Activated CD8-positive, alpha-beta T cell treated with anti-CD3 and anti-CD28 coated beads, Interleukin-2, amount 10 ng/mL, durations not matched to agents 7 days and 5 days (primary cell): ENCODE measurements at places on chromosomes 6 and 20. TPM values are rescaled to one million over a fixed set of nuclear protein-coding genes. Genes with fewer than 3 reads are reported as not detected.

ZBTB9 gene
- total RNA-seq = 7.3 TPM

HLA-DQA1 gene
- 2.7 TPM for total RNA-seq

GMEB2 gene
- 16.2 TPM for total RNA-seq

DNA sequence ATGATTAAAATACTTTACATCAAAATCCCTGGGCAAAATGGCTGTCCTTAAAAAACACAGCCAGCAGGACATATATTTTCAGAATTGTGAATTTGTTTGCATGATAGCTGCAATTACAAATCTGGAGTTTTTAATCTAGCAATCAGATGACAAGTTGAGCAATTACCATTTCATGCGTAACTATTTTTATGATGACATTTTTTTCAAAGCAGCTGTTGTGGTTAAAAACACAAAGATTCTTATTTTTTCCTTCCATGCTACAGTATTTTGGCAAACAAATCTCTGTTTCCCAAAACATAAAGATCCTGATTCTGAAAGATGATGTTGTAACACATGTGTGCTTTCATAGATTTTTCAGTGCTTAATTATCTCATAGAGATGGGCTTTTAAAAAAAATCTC lies 90.2 kb downstream of the PHACTR1 start:
- DNase-seq = no peak

RBBP8NL gene
- not detected for total RNA-seq

OOEP gene
- total RNA-seq = 0.87 TPM

BNIP5 gene
- not detected for total RNA-seq

PRICKLE4 gene
- not detected for total RNA-seq

- no peak for DNase-seq
Observed at GRCh38 chr6:73377225-73377624, 7.5 kb upstream of the OOEP start.

- no peak for DNase-seq
Observed at GRCh38 chr20:21026951-21027350, 79.2 kb downstream of the LINC00237 start.

NHLRC1 gene
- 0.21 TPM for total RNA-seq

TFAP2B gene
- total RNA-seq = not detected

DNA sequence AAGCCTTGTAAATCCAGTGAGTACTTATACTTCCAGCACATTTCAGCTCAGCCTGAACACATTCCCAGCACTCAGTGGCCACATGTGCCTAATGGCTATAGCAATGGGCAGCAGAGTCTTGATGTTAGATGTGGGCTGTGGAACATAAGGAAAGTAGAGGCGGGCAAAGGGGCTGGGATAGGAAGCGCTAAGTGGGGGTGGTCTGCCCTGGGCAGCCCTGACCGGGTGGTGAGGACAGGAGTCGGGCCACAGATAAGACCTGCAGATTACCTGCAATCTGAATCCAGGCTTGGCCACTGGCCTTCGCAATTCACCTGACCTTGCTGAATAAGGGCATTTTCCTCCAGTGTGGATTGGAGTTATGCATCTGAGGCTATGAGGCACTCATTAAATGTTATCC lies 11.1 kb upstream of the HMGA1 start:
- DNase-seq = no peak

HLA-DRA gene
- 30.9 TPM for total RNA-seq

DNA sequence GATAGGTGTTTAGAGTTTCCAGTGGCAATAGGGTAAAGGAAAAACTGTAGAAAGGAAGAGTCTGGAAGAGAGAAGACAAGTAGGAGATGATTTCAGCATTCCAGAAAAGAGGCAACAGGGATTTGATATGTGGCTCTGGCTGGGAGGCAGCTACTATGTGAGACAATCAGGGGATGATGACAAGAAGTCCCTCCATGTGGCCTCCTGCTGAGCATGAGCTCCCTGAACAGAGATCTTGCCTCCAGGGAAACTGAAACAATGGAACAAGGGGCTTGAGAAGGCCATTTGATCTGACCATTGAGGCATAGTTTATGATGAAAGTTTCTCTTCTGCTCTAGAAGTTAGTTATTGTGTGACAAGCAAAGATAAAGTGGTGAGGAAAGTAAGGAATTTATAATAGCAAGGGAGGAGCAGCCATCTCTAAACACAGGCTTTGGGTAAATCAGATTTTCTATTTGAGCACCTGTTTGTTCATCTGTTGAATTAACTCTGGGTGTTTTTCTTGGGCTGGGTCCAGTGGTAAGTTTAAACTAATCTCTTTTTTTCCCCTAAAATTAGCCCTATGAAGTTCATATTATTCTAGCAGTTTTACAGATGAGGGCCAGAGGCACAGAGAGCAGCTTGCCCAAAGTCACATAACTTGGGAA lies 3.0 kb upstream of the GPX5 start:
- no peak for DNase-seq

DNA sequence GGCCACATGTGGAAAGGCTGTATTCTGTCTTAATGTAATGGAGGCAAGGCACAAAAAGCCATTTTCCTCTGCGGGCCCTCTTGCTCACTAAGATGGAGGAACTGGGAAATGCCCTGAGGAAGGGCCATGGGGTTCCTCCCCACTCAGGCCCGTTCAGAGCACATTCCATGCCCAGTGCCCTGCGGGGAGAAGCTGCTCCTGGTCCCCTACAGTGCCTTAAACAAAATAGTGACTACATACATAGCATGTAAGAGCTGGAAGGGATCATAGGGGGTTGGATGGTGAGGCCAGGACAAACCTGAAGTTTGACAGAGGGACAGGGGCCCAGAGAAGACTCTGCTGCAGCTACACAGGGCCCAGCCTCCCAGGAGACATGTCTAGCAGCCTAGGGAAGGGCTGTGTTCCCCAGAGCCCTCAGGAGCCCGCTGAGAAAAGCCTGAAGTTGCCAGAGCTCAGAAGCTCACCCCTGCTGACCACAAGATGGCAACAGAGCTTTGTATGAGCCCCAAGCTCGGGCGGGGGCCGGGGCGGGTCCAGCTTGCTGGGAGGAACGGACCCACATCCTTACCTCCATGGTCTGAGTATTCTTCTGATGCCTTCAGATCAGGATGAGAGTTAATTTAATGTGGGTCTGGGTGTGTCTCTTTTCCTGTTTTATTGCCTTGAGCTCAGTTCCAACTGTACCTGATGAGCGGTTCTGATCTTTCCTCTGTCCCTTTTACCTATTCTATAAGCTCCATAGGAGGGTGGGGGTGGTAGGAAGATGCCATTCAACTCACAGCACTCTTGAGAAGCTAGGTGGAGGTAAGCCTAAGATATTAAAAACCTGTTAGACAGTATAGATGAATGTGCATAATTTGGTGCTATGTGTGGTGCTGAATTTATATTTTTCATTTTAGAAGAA lies 242.9 kb downstream of the CDC5L start:
- DNase-seq = peak; percentile 40

- no peak for DNase-seq
Observed at GRCh38 chr6:136544326-136544725, 5.9 kb downstream of the MAP7 start.

KHDC1 gene
- 7.4 TPM for total RNA-seq

DNA sequence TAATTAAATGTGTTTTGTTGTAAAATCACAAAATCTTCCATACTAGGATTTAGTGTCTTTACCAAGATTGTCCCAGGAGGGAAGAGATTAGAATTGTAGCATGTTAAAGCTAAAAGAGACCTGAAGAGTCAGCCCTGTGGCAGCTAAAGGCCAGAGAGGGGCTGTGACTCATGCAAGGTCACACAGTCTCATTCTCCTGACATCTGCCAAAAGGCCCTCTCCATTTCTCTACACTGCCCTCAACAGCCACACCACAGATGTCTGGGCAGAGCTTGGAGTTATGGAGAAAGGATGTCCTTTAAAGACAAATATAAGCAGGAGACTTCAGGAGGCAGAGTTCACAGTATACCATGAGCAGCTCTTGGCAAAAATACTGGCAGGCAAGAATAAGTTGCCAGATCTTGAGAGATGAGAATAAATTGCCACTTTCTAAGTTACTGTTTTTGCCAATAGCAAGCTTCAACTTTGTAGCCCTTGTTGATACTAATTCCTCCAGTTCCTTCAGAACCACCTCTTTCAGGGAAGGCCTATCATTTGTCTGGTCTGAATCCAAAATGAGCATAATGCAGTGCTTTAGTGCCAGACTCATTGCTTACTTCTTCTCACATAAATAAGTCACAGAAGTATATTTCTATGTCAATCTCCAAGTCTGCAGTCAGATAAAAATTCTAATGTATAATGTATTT lies 41.7 kb downstream of the AKIRIN2 start:
- no peak for DNase-seq

DNA sequence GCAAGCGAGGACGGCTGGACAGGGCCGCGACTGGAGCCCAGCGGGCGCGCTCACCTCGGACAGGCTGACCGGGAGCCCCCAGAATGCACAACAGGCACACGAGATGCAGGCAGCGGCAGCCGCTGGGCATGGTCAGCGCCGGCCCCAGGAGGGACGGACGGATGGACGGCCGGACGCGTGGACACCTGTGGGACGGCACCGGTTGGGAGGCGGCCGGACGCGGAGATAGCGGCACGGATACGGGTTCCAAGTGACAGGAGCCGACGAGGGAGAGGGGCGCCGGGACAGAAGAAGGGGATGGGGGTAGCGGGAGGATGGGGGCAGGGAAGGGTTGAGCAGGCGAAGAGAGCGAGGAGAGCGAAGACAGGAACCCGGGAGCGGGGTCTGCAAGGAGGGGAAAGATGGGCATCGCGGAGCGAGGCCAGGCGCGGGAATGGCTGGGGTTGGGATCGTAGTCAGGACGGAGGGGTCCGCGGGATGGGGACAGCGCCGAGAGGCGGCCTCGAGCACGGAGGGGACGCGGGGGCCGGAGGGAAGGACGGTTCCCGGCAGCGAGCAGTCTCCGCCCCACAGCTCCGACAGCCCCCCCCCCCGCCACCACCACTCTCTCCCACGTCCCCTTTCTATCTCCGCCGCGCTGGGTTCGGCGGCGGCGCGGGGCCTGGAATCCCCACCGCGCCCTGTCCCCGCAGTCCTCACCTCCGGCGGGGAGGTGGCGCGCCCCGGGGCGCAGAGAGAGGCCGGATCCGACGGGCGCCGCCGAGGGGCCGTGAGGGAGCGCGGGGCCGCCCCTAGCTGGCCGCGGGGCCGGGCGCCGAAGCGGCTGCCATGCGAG lies 435 bp downstream of the DLK2 start:
- DNase-seq = no peak

- peak; percentile 28 for DNase-seq
Observed at GRCh38 chr6:141562186-141562811, 570.4 kb upstream of the GJE1 start.

DNA sequence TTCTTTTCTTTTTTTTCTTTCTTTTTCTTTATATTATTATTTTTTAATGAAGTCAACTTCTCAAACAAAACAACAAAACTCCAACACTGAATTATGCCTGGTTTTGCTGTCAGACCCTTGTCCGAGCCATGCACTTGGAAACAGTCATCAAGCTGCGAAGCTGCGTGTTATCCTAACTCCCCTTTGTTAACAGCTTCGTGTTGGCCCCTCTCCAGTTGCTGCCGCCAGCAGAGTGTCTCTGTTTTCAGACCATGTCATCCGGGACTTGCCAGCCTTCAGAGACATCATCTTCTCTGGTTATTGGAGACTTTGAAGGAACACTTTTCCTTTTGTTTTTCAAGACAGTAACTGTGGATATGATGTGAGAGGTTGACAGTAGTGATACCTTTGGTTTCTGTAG lies 83.1 kb downstream of the TRMT11 start:
- DNase-seq = no peak

- DNase-seq = no peak
Observed at GRCh38 chr6:19721766-19722377, 115.3 kb upstream of the ID4 start.

- DNase-seq = no peak
Observed at GRCh38 chr6:141851063-141851462, 281.7 kb upstream of the GJE1 start.

GRCh38 chr20:51460569-51461265 lies 81.8 kb downstream of the NFATC2 start:
- DNase-seq = no peak

RIPPLY2 gene
- total RNA-seq = not detected

BIRC7 gene
- 0.74 TPM for total RNA-seq

DNA sequence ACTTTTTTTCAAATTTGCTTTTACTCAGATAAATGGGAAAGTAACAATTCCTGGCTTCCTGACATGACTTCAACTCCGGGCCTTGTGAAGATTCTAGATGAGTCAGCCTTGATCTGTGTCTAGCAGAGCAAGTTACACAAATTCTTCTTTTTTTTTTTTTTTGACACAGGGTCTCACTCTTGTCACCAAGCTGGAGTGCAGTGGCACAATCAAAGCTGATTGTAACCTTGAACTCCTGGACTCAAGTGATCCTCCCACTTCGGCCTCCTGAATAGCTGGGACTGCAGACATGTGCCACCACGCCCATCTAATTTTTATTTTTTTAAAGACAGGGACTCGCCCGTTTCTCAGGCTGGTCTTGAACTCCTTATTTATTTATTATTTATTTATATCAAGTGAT lies 7.3 kb upstream of the ARHGAP18 start:
- DNase-seq = no peak

DNA sequence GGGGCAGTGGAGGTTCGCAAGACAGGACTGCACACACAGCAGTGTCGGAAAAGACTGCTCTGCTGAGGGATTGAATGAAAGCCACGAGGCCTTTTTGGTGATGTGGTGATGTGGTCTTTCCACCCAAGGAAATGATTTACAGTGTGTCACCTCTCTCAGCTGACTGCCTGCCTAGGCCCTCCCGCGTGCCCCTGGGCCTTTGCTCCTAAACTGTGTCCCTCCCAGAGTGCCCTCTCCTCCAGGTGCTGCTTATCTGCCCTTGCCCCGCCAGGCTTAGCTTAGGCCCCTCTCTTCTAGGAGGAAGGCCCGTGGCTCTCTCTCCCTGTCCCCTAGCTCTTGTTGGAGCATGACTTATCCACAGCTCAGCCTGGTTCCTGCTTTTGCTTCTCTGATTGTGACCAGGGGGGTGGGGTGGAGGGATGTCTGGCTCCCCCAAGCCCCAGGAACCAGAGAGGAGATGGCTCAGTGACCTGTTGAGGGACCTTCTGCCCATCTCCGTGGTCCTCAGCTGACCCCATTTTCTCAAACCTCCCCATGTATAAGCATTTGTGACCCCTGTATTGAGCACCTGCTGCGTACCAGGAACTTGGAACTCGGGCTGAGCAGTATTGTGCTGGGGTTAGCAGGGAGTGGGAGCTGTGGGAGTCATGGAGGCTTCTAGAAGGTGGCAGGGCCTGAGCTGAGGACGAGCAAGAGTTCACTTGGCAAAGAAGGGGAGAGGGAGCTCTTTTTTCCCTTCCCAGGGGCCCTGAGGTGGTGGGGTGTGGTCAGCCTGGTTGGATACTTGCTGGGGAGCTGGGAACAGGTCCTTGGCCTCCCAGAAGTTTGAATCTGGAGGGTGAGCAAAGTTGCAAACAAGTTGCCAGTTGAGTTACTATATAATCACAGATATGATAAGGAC lies 2.2 kb downstream of the SRC start:
- DNase-seq = no peak

SNPH gene
- total RNA-seq = 7.6 TPM

CTCFL gene
- not detected for total RNA-seq

COL9A3 gene
- total RNA-seq = not detected

- DNase-seq = no peak
Observed at GRCh38 chr20:14829906-14830305, 492.5 kb upstream of the FLRT3 start.

PRDM13 gene
- total RNA-seq = not detected

- no peak for DNase-seq
Observed at GRCh38 chr6:2485116-2485515, 239.7 kb upstream of the GMDS start.

OR12D3 gene
- total RNA-seq = not detected
